RCC 7860 (cell line): ENCODE measurements at places on chromosomes 1 and 21.
A peak's percentile ranks its signal among the peaks of the same experiment; 100 is the strongest.

GRCh38 chr21:35135481-35135880 lies 86.4 kb upstream of the RUNX1 start:
- DNase-seq, result no peak

DNA sequence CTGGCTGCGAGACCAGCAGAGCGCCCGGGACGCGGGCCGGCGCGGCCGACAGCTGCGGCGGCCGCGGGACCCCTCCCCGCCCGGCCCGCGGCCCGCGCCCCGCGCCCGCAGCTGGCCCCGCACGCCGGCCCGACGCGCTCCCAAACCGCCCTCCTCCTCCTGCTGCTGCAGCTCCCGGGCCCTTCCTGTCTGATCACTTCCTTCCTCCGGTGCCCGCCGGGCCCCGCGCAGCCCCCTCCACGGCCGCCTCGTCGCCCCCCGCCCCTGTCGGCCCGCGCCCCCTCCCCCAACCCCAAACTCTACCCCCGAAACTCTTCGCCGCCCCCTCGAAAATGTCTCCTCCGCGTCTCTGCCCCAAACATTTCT lies 594 bp downstream of the LUZP1 start:
- no peak for DNase-seq

- no peak for DNase-seq
These were observed 908.7 kb downstream of the TTLL7 start for GRCh38 chr1:83090195-83090594.

DNA sequence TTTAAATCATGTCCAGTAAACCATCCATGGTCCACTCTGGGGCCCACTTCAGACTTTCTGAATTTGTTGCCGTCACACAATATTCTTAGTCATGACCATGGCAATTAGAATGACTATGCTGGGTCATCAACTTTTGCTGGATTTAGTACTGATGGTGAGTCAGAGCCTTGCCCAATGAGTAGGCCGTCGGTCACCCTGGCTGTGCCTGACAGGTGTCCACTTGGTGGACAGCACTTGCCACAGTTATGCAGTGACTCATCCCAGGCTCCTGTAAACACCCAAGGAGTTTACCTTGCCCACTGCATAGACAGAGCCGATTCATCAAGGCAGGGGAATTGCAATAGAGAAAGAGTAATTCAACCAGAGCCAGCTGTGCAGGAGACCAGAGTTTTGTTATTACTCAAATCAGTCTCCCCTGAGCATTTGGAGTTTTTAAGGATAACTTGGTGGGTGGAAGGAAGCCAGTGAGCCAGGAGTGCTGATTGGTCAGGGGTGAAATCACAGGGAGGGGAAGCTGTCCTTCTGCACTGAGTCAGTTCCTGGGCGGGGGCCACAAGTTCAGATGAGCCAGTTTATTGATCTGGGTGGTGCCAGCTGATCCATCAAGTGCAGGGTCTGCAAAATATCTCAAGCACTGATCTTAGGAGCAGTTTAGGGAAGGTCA lies 333.8 kb downstream of the PTPRU start:
- peak; percentile 99 for DNase-seq

DNA sequence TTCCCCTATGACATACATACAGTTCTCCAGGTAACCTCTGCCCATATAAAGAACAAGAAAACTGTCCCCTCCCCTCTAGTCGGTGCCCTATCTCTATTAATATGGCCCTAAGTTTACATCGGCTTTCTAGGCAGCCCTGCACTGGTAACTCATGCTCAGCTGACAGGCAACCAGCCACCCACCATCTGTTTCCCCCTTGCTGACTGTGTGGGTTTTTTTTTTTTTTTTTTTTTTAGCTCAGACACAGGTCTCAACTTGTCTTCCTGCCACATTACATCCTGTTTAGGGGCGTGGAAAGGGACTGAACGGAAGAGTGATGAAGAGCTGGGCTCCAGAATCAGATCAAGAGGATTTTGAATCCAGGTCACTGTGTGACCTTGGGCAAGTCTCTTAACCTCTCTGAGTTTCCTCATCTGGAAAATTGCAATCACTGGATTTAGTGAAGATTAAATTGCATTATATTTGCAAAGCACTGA lies 14.0 kb downstream of the LAPTM5 start:
- DNase-seq, result no peak

- no peak for DNase-seq
These were observed 206.5 kb downstream of the ZP4 start for GRCh38 chr1:237684236-237684635.

DNA sequence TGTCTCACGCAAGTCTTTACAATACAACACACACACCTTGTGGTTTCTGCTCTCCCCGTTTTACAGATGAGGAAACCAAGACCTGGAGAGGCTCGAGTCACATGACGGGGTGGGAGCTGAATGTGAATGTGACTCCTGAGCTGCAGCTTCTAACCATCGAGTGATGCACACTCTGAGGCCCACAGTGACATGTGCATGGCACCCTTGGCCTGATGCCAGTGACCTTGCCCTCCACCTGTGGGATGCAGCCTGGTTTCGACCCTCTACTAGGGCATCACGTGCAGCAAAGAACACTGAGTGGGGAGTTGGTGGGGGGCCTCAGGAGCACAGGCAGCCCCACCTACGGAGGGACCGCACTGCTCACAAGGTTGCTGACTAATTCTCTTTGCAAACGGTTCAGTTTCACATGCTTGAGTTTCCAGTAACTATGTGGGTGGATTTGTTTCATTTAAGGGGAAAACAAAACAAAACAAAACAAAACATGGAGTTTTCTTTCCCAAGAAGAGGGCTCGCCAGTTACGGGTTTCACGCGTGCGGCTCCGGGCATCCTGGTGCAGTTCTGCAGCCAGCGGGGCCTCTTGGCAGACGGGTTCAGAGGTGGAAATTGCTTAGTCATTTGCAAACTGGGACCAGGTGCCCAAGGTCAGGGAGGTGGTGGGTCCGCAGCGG lies 22.9 kb downstream of the SPSB1 start:
- peak; percentile 42 for DNase-seq

GRCh38 chr1:201882665-201883132 lies 6.0 kb upstream of the SHISA4 start:
- peak; percentile 68 for DNase-seq

DNA sequence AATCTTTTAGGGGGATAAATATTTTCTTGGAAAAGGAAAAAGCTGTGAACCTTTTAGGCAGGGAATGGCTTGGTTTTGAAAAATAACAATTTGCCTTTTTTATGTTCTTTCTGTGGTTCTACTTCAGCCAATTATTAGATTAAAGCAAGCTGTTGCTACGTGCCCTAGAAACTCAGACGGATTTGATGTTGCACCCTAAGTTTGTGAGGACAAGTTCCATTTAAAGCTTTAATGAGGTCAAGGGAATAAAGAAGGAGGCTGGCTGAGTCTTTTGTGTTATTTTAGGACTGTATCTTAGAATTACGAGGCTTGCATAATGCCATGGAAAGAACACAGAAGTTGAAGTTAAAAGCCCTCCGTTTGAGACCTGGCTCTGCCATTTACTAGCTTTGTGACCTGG lies 216.9 kb downstream of the NUF2 start:
- no peak for DNase-seq

DNA sequence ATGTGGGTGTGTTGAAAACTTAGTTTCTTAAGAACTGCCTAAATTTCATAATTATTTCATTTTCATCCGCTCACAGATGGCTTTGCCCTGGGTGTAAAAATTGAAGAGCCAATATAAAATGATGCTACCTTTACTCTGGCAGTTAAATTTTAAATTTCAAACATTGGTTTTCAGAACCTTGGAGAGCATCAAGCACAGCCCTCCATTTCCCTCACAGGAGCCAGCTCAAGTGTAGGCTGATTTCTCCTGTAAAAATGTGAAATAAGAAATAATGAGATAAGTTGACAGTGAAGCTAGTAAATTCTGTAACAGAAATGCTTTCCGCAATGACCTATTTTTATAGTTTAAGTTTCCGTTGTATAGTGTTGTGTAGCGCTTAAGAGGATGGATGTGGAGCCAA lies 53.9 kb upstream of the AKT3 start:
- no peak for DNase-seq

- no peak for DNase-seq
These were observed 158.8 kb downstream of the PTPRC start for GRCh38 chr1:198797656-198798055.

GRCh38 chr1:53110370-53111072 lies 31.9 kb downstream of the SLC1A7 start:
- DNase-seq, result no peak

DNA sequence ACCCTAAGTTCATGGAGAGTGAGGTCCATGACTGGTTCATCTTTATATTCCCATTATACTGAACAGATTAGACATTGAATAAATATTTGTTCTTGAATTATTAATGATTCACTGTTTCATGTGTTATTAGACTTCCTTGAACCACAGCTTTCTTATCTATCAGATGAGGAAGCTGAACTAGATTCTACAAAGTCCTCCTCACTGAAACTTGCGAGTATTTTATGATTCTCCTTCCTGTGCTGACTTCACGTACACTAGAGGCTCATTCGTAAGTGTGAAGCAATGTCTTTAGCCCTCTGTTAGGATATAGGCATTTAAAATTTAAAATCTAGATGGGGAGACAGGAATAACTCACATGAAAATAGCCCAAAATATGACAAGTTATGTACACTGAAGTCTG lies 95.6 kb upstream of the IRF2BP2 start:
- DNase-seq, result no peak

DNA sequence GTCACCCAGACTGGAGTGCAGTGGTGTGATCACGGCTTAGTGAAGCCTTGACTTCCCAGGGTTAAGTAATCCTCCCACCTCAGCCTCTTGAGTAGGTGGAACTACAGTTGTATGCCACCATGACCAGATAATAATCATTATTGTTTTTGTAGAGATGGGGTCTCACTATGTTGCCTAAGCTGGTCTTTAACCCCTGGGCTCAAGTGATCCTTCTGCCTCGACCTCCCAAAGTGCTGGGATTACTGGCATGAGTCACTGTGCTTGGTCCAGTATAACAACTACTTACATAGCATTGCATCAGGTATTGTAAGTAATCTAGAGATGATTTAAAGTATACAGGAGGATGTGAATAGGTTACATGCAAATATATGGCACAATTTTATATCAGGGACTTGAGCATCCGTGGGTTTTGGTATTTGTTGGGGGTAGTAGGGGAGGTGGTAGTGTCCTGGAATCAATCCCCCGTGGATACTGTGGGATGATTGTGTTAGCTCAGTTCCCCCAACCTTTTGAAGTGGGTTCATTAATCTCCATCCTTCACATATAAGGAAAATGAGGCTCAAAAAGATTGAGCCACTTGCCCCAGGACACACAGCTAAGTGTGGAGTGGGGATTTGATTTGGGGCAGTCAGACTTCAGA lies 61.4 kb upstream of the CNIH3 start:
- no peak for DNase-seq

- DNase-seq, result no peak
These were observed 36.6 kb upstream of the WNT2B start for GRCh38 chr1:112472142-112472541.

- no peak for DNase-seq
These were observed 1114.2 kb downstream of the PLA2G4A start for GRCh38 chr1:187942986-187943385.

- DNase-seq, result peak; percentile 82
These were observed 292.2 kb downstream of the SMYD3 start for GRCh38 chr1:246214708-246215509.

- DNase-seq, result peak; percentile 59
These were observed 15.9 kb downstream of the RNU5D-1 start for GRCh38 chr1:44714944-44715571.

DNA sequence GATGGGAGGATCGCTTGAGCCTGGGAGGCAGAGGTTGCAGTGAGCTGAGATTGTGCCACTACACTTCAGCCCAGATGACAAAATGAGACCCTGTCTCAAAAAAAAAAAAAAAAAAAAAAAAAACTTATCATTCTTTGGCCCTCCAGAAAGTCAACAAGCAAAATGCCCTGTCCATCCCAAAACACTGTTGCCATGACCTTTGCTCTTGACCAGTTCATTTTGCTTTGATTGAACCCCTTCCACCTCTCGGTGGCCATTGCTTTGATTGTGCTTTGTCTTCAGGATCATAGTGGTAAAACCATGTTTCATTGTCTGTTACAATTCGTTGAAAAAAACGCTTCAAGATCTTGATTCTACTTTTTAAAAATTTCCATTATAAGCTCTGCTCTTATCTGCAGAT lies 8.5 kb upstream of the SYPL2 start:
- DNase-seq, result no peak

DNA sequence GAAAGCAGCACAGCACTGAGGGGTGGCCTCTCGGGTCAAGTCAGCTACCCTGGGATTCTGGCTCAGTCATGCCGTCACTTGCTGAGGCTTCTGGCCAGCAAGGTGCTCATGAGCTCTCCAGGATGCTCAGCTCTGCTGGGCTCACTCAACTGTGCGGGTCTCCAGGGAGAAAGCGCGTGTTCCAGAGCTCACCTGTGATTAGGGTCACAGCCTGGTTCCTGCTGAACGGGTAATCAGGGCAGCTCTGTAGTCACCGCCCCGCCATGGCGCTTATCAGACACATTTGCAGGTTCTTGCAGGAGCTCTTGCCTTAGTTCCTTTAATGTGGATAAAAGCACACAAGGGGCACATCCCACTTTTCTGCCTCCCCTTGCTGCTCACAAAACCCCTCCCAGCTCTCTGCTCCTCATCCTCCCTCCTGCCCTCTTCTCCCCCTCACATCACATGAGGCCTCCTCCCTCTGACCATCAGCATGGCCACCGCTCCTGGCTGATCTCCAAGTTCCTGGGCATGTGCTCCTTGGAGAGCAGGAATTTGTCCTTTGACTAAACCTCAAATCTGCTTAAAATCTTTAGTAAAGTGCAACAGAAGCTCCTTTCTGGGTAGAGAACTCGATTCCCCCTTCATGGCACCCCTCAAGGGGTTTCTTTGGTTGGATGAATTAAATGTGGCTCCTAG lies 2.0 kb downstream of the PCP4 start:
- no peak for DNase-seq

DNA sequence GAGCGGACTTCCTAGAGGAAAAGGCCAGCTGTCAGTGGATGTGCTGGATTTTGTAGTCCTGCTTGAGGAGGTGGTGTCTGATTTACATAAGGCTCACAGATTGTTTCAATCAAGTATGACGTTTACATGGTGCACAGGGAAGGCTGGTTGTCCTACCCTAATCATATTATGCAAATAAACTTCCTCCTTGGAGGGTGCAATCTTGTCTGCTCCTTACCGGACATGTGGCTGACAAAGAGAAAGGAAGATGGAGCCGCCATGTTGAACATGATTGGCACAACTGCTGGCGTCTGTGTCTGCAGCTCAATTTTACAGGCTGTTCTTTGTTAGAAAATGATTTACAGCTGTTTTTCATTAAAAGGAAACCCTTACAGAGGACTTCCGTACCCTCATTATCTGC lies 1656.1 kb downstream of the KCNT2 start:
- DNase-seq, result no peak
